ENCODE measurements at places on chromosomes 2 and 18. TPM values are rescaled to one million over a fixed set of nuclear protein-coding genes. Genes with fewer than 3 reads are reported as not detected.
A peak's percentile ranks its signal among the peaks of the same experiment; 100 is the strongest.

DNA sequence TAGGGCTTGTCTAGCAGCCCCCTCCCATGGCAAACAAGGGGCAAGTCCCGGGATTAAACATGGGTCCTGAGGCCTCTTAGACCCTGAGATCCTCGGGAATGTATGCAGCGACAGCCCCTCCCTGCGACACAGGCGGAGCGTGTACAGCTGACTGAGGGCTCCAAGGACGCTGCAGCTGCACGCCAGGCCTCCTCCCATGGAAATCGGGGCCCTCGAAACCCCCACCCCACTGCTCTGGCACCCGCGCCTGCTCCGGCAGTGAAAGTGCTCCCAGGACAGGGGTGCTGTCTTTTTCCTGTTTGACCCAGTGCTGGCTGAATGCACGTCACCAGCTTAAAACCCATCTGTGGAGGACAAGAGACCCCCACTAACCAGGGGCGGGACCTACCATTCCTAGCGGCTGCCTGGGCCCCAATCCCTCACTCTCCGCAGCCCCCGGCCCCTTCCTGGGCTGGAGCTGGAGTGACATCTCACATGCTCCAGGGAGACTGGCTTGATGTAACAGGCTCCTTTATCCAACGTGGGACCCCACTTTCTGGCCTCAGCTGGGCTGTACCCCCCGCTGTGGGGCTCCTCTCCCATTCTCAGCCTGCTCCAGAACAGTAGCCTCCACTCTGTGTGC, 247.7 kb downstream of the TWIST2 start:
- no peak overlapping the region for H3K27ac ChIP-seq
- no peak overlapping the region for H3K4me3 ChIP-seq
- no peaks in the 10 kb centered on the region for H3K27me3 ChIP-seq
- no peak for DNase-seq
- no peaks in the 10 kb centered on the region for H3K4me1 ChIP-seq
- no peaks in the 10 kb centered on the region for H3K36me3 ChIP-seq

DNA sequence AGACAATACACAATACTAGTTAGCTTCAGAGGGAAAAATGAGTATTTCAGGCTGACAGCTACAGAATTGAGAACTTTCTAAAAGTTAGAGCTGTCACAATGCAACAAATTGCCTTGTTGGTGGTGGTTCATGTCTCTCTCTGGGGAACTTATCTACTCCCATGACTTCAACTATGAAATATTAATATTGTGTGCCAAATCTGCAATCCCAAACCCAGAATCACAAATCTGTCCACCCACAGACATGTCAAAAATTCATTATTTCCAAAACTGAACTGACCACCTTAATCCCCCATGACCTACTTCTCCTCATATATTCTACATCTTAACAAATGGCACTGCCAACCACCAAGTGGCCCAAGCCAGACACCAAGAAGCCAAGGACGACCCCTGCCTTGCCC, 143.5 kb downstream of the TCF4 start:
- no peaks in the 10 kb centered on the region for H3K36me3 ChIP-seq
- peaks cover 10% of the 10 kb centered on the region for H3K4me1 ChIP-seq
- no peak overlapping the region for H3K4me3 ChIP-seq
- H3K27ac ChIP-seq: no peak overlapping the region

DNA sequence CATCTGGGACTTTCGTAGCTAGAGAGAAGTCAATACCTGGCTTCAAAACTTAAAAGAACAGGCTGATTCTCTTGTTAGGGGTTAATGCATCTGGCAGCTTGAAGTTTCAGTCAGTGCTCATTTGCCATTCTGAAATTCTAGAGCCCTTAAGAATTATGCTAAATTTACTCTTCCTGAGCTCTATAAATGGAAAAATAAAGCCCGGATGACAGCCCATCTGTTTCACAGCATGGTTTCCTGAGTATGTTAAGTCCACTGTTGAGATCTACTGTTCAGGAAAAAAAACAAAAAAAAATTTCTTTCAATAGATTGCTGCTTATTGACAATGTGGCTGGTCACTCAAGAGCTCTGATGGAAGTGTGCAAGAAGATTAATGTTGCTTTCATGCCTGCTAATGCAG, 101.3 kb upstream of the RPE start:
- no peak overlapping the region for H3K27ac ChIP-seq
- no peak for DNase-seq
- H3K4me3 ChIP-seq: no peak overlapping the region
- H3K27me3 ChIP-seq: no peaks in the 10 kb centered on the region
- H3K4me1 ChIP-seq: no peaks in the 10 kb centered on the region

GRCh38 chr2:236380051-236380612, 115.9 kb upstream of the ASB18 start:
- H3K36me3 ChIP-seq: no peaks in the 10 kb centered on the region
- no peak overlapping the region for H3K4me3 ChIP-seq
- H3K27ac ChIP-seq: no peak overlapping the region
- no peak for DNase-seq
- H3K27me3 ChIP-seq: no peaks in the 10 kb centered on the region

- no peaks in the 10 kb centered on the region for H3K36me3 ChIP-seq
- no peak overlapping the region for H3K27ac ChIP-seq
- no peaks in the 10 kb centered on the region for H3K4me1 ChIP-seq
- no peak for DNase-seq
Observed at GRCh38 chr2:146634230-146635097, 1210.4 kb upstream of the ACVR2A start.

DNA sequence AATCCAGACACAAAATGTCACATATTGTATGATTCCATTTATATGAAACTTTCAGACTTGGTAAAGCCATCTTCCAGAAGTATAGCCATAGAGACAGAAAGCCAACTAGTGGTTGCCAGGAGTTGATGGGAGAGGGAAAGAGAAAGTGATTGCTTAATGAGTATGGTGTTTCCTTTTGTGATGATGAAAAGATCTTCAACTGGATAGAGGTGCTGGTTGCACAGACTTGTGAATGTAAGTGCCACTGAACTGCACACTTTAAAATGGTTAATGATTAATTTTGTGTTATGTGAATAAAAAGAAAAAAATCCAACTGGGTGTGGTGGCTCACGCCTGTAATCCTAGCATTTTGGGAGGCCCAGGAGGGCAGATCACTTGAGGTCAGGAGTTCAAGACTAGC, 135.3 kb upstream of the SLC1A4 start:
- H3K36me3 ChIP-seq: no peaks in the 10 kb centered on the region
- no peak overlapping the region for H3K4me3 ChIP-seq
- no peaks in the 10 kb centered on the region for H3K27me3 ChIP-seq

GRCh38 chr2:216029416-216030129, 16.2 kb upstream of the MREG start:
- no peaks in the 10 kb centered on the region for H3K4me1 ChIP-seq
- no peaks in the 10 kb centered on the region for H3K27me3 ChIP-seq
- no peak for DNase-seq
- H3K4me3 ChIP-seq: no peak overlapping the region

- DNase-seq: no peak
- H3K36me3 ChIP-seq: no peaks in the 10 kb centered on the region
- peaks cover 8% of the 10 kb centered on the region for H3K4me1 ChIP-seq
Observed at GRCh38 chr18:32156855-32157254, 33.0 kb upstream of the MEP1B start.

GRCh38 chr2:149686136-149687051, 98.8 kb upstream of the MMADHC start:
- H3K4me3 ChIP-seq: no peak overlapping the region
- no peaks in the 10 kb centered on the region for H3K36me3 ChIP-seq
- H3K27ac ChIP-seq: no peak overlapping the region
- H3K27me3 ChIP-seq: no peaks in the 10 kb centered on the region
- H3K4me1 ChIP-seq: no peaks in the 10 kb centered on the region
- no peak for DNase-seq

DNA sequence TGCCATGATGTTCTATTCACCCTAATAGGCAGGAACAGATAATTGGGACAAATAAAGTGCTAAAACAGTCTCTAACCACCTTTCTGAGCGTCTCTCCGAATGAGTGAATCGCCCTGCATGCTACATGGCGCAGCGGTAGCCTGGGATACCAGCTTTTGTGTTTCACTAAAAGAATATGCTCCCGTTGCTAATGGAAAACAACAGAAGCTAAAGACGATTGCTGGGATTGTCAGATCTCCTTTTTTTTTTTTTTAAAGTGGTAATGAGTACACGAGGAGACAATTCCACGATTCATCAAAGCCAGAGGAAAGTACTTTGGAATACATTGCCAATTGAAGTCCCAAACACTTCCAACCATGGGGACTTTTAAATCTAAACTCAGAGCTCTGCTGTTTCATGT, 1815.3 kb upstream of the CELF4 start:
- H3K27me3 ChIP-seq: no peaks in the 10 kb centered on the region
- DNase-seq: no peak
- no peaks in the 10 kb centered on the region for H3K36me3 ChIP-seq

- DNase-seq: no peak
- H3K4me1 ChIP-seq: peaks cover 5% of the 10 kb centered on the region
- no peaks in the 10 kb centered on the region for H3K27me3 ChIP-seq
- no peak within 1 kb of the TSS for H3K27ac ChIP-seq
Observed at GRCh38 chr2:166888180-166888579, at the start of gene XIRP2. Gene XIRP2 (plus strand): TSS chr2:166888480. CDS start chr2:166903483, 15,003 bp downstream.

DNA sequence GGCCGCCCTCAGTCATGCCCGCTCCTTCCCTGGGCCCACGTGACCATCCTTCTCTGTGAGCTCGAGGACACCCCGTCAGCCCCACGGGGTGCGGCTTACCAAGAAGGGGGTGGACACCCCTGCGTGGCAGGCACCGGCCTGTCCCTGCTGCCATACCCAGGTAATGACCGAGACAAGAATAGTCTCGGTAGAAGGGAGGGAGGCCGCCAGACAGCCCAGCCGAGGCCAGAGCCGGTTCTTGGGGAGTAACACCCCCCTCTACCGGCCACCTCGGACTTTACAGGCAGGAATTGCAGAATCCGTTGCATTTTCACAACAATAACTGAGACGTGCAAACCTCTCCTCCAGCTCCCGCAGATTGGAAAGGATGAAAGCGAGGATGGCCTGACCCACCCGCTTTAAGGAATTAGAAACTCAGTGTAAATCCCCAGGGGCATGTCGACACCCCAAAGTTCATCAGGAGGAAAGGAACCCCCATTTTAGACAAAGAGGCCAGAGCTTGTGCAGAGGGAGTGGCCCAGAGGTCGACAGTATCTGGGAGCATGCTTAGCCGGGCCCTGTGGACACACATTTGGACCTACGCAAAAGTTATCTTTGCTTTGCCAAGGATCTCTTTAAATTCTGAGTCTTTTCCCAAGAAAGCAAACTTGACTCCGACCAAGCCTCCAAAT, 60.1 kb upstream of the GLI2 start:
- H3K4me3 ChIP-seq: no peak overlapping the region
- peak; percentile 70 for DNase-seq
- H3K4me1 ChIP-seq: peaks cover 6% of the 10 kb centered on the region
- no peak overlapping the region for H3K27ac ChIP-seq
- H3K27me3 ChIP-seq: no peaks in the 10 kb centered on the region

DNA sequence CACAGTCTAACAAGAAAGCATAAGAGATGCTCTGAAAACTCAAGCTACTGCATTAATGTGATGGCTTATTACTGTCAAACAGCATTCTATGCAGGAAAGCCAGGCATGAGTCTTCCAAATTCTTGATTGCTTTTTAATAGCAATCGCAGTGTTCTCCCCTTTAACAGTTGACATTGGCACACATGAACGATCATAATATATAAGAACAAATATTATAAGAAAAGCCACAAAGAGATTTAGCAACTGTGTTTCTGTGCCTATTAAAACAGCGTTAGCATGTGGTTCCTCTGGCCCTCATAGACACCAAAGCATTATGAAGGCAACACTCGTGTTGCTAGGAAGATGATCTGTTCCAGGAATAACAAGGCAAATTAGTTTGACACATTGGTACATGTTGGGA, 245.0 kb downstream of the ACKR3 start:
- no peak overlapping the region for H3K27ac ChIP-seq
- peaks cover 10% of the 10 kb centered on the region for H3K4me1 ChIP-seq
- no peak for DNase-seq
- H3K4me3 ChIP-seq: no peak overlapping the region
- H3K27me3 ChIP-seq: no peaks in the 10 kb centered on the region
- H3K36me3 ChIP-seq: no peaks in the 10 kb centered on the region

DNA sequence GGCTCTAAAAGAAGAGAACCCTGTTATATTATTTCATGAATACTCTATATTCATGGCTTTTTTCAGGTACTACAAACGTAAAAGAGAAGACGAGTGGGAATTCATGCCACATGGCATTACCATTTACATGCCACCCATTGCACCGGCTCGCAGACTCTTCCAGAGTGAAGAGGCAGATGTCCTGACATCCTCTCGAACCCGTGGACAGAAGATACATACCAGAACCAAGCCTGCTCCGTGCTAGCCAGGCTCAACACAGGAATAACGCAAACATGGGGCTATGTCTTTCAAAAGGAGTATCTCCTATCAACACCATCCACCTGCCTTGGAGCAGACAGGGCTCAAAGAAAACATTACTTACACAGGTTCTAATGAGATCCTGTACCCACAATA, 168.8 kb downstream of the THADA start:
- no peaks in the 10 kb centered on the region for H3K27me3 ChIP-seq
- DNase-seq: no peak
- H3K4me3 ChIP-seq: no peak overlapping the region
- no peaks in the 10 kb centered on the region for H3K36me3 ChIP-seq
- peaks cover 33% of the 10 kb centered on the region for H3K4me1 ChIP-seq

GRCh38 chr2:165251366-165251765, 12.2 kb downstream of the SCN2A start:
- H3K27me3 ChIP-seq: no peaks in the 10 kb centered on the region
- DNase-seq: no peak
- H3K27ac ChIP-seq: no peak overlapping the region

DNA sequence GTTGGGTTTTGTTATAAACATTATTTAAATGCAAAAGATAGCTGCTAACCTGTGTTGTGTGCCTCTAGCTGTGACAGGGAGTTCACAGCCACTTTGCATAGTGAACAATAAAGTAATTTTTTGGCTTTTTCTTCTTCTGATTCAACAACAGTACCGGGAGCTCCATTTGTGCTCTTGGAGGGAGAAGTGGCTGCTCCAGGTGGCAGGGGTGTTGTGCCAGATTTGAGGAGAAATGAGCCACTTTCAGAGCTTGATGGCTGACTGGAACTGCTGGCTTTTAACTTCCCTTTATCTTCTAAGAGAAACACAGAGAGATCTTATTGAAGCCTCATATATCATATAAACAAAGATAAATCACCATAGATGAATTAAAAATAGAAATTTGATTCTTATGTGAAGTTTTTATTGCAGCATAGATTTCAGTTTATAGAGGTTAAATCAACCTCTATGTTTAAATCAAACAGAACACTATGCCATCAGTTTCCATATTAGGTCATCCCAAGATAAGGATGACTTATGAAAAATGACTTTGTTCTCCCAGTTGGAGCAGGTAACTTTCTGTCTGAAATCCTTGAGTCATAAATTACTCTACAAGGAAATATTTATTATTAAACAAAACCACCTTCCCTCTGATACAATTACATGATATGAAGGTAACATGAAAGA, 182.0 kb upstream of the SESTD1 start:
- no peak overlapping the region for H3K4me3 ChIP-seq
- no peaks in the 10 kb centered on the region for H3K27me3 ChIP-seq
- DNase-seq: no peak
- no peaks in the 10 kb centered on the region for H3K36me3 ChIP-seq
- H3K4me1 ChIP-seq: no peaks in the 10 kb centered on the region

LINC00305 gene
- total RNA-seq: not detected

FSHR gene
- not detected for total RNA-seq

All from body of pancreas (tissue), 4 donors.